A549 treated with GW870086 at 1 μM for 4 hours (cell line): ENCODE measurements at places on chromosomes 11 and 22. TPM values are rescaled to one million over a fixed set of nuclear protein-coding genes. Genes with fewer than 3 reads are reported as not detected.

The PIK3IP1 gene
- total RNA-seq = 0.74 to 1.2 TPM (median 0.82 TPM) in 5 replicates

The MMP3 gene
- 0.17 to 0.28 TPM in 2 of 5 replicates, not detected in the others for total RNA-seq

The NCAM1 gene
- total RNA-seq = not detected in 5 replicates

The TUBA8 gene
- total RNA-seq = 0.25 to 0.93 TPM (median 0.39 TPM) in 5 replicates

The SMIM35 gene
- total RNA-seq = not detected in 5 replicates

The GGA1 gene
- 18.0 to 24.8 TPM (median 22.4 TPM) in 5 replicates for total RNA-seq

The RHOD gene
- 42.7 to 53.3 TPM (median 51.1 TPM) in 5 replicates for total RNA-seq

The KDM4E gene
- not detected in 5 replicates for total RNA-seq

The TESMIN gene
- total RNA-seq = 4.3 to 6.8 TPM (median 5.7 TPM) in 5 replicates

The USP2 gene
- 0.48 to 0.79 TPM (median 0.68 TPM) in 5 replicates for total RNA-seq

The CRKL gene
- 21.3 to 24.7 TPM (median 23.4 TPM) in 5 replicates for total RNA-seq

The CNGA4 gene
- total RNA-seq = 0.07 TPM in 1 of 5 replicates, not detected in the others

The RASD2 gene
- total RNA-seq = 0.80 to 1.1 TPM (median 0.95 TPM) in 5 replicates
